NCI-H510A treated with DMSO at 0.1 percent for 48 hours (cell line): ENCODE measurements at places on chromosomes 11 and 22.
A peak's percentile ranks its signal among the peaks of the same experiment; 100 is the strongest.

GRCh38 chr11:14793546-14793945, 98.5 kb downstream of the CYP2R1 start:
- DNase-seq, result no peak

DNA sequence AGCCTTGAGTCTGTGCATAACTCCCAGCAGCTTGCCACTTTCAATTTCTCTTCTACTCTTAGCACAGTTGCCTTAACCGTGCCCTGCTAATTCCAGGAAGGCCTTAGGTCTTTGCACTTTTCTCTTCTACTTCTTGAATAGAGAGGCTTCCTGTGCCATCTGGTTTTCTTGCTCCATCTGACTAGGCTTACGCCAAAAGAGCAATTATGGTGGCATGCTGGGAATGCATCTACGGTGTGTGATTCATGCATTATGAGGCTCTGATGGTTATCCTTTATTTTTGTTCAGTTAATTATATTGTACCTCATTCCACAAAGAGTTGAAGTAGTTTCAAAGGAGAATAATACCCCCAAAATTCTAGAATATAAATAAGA, 29.4 kb downstream of the SIK2 start:
- DNase-seq, result no peak

DNA sequence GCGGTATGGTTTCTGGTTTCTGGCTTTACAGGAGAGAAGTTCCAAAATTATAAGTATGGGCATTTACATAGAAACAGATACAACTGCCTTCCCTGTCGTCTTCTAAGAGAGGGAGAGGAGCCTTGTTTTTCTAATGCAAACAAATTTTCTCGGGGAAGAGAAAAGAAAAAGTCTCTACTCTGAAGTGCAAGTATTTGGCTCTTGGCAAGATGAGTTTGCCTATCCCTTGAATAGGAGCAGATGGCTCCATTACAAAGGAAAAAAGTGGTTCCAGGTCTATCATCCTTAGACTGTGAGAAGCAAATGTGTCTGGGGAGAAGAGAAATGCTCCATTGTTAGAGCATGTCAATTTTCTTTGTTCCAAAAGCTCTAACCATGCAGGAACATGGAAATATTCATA, 455.6 kb downstream of the BUD13 start:
- DNase-seq, result no peak

DNA sequence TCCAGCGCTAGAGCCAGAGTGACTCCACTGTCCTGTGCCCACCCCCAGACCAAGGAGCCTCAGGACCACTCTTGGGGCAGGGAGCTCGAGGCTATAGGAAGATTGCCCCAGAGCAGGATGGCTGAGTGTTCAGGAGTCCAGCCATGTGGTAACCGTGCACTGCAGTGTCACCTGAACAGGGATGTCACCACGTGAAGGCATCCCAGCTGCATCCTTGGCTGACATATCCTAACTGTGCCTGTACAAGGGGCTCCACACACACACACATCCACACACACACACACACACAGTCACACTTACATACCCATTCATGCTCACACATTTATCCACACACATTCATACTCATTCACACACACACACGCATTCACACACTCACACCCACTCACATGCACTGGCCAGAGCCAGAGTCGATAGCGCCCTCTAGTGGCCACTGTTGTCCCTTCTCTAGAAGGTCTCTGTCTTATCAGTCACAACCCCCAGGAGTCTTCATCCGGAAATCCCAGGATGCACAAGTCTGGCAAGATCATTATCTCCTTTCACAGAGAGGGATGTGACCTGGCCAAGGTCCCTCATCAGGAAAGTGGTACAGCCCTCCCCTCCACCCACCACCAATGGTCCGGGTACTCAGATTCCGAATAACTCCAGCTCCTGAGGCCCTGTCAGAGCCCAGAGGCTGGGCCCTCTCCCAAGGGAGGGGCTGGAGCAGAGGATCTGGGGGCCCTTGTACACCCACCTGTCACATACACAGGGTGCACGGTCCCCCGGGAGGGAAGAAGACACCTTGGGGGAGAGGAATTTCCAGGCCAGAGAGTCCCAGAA, 55.1 kb downstream of the IGLL5 start:
- DNase-seq, result peak; percentile 8

GRCh38 chr11:134355656-134356055, 23.9 kb downstream of the GLB1L2 start:
- DNase-seq, result no peak

- no peak for DNase-seq
Observed at GRCh38 chr22:39923696-39924095, 22.8 kb downstream of the GRAP2 start.

DNA sequence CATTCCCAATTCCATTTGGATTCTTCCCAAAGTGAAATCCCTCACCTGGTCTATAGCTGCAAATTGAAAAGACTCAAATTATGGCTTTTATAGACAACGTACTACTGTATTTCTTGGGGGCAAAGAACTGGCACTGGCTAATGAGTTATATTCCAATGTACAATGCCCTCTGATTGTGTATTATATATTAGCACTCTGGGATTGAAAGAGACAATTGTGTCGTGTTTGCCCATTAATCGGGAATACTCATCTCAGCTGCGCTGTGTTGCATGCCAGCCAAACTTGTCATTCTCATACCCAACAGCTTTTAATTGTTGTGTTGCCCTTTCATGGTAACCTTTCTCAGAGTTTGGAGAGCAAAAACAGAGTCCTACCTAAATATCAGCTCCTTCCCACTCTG, 55.0 kb upstream of the ZBTB44 start:
- no peak for DNase-seq

DNA sequence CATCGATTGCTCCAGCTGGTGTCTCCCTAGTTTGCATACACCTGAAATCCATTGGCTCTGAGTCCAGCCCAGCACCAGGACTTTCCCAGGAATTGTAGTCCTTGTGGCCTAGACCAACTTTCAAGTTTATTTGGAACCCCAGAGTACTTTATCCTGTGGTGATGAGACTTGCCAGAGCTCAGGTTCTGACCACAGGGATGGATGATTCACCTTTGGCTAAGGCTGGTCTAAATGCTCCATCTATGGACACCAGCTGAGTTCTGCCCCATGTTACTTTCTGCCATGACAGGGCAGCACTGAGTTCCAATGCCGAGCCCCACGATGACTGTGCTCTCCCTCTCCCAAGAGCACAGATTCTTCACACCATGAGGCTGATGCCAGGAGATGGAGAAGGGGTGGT, 17.3 kb upstream of the INSC start:
- DNase-seq, result no peak

DNA sequence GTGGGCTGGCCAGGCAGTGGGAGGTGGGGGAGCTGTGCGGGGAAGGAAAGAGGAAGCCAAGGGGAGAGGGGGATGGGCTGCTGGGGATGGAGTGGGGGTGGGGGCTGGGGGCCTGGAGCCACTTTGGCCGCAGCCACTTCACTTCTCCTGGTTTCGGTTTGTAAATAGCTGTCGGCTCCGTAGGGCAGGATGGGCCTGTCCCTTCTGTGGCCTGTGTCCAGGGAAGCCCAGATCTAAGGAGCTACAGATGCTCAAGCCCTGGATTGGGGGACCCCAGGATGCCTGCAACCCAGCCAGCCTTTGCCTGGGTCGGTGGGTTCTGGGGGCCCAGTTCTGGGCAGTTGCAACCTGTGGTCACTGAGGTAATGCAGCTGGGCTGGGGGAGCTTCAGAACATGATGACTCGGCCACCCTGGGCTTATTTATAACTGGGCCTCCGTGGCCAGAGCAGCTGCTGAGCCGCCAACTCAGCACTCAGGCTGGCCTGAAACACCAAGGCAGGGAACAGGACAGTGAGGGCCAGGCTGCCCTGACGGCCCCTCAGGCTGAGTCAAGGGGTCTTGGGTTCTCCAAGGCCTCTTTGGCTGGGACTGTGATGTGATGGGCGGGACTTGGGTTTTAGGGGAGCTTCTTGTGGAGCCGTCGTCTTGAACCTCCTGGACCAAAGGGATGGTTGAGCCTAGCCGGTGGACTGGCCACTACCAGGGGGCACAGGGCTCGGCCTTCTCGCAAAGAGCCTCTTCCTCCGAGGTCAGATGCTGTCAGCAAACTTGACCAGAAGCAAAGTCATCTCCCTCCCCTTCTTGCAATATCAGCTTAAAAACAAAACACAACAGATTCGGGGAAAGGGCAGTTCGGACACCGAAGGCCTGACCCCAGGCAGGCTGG, 15.0 kb upstream of the SLC39A13 start:
- DNase-seq, result no peak

DNA sequence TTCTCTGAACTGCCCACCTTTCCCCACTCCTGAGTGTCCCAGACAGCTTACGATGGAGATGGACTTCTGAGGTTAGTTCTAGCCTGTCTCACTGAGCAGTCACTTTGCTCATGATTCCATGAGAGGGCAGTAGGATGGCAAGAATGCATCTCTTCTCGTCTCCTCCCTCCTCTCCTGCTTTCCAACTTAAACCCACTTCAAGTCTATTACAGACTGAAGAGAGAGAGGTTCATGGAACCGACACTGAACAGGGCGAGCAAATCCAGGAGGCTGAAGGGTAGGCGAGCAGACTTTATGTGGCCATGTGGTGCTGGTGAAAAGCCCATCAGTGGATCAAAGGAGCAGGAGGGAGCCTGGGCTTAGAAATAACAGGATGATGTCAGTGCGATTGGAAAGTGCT, 38.6 kb downstream of the CEP164 start:
- no peak for DNase-seq

- no peak for DNase-seq
Observed at GRCh38 chr22:39980596-39980995, 14.2 kb upstream of the FAM83F start.

DNA sequence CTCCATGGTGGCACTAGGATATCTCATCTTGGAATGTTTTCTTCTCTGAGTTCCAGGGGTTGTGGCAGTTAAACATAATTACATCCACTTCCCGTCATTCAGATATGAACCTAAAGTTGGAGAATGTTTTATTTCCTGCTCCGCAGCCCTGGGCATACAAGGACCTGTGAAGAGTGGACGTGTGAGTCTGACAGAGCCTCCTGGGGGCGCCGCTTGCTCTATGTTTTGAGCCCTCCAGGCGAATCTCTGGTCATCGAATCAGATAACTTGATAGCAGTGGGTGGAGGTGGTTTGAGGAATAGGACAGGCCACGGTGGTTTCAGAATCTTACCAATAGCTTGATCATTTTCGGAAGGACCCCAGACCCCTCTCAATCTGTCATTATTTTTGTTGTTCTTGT, 174.2 kb downstream of the NTM start:
- DNase-seq, result no peak

- no peak for DNase-seq
Observed at GRCh38 chr22:49299821-49300231, 527.8 kb downstream of the BRD1 start.

GRCh38 chr11:20070459-20070858, 89.8 kb downstream of the DBX1 start:
- DNase-seq, result peak; percentile 93

DNA sequence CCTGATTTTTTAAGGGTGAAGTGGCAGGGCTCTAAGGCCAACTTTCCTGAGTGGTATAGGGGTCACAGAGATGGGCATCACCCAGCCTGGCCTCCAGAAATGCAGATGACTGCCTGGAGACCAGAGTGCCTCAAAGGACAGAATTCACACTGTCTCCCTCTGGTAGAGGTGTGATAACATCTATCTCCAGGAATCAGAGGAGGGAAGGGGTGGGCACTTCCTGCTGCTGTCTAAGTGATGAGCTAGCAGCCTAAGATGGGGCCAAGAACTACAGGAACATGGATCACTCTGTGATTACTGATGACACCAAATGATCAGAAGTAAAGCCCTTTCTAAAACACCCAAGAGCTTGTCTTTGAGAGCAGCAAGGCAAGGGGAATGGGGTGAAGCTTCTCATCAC, 61.9 kb downstream of the C11orf58 start:
- no peak for DNase-seq

DNA sequence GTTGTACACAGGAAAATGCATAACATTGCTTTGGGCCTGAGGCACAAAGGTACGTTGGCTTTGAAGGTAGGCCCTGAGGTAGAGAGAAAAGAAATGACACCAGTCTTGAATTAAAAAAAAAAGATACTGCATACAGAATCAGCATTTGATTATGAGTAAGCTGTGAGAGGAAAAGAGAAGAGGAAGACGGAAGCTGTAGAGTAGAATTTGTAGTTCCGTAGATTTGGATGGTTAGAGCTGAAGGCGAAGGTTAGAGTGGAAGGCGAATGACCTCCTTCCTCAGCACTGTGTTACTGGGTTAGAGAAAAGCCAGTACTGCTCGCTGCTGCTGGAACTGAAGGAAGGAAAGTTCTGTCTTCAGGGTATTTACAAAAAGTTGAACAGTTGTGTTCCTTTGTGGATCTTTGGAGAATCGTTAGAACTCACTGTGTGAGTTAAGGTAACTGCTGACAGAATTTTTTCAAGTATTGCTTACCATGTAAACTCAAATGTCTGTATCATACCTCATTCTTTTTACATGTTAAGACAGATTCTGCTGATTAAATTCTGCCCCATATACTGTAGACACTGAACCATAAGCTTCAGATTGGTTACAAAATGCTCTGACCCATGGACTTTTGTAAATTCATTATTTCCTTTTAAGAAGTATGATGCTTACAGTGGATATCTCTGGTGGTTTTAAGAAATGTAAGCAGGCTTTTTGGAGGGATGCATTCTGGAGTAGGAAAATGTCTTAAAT, 50.2 kb downstream of the MCAM start:
- no peak for DNase-seq

DNA sequence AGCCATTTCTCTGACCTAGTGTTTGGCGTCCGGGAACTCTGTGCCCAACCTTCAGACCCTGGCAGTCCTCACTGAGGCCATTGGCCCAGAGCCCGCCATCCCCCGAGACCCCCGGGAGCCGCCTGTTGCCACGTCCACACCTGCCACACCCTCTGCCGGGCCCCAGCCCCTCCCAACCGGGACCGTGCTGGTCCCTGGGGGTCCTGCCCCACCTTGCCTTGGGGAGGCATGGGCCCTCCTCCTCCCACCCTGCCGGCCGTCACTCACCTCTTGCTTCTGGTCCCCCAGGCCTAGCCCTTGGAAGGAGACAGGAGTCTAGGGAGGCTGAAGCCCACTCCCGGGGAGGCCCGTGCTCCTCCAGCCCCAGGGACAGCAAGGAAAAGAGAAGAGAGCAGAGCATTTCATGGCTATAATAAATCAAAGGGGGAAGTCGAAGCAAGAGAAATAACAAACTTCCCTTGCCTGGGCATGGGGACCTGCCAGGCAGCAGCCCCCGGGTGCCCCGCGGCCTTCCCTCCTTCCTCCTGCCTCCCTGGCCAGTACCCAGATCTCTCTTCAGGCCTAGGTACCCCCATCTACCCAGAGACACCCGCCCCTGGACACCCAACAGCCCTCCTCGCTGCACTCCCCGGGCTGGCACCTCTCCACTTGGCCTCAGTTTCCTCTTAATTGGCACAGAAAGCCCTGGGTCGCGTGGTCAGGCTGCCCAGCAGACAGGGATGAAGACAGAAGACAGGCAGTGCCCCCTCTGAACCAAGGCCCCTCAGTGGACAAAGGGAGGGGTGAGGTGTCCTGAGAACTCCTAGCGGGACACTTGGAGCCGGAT, 13.0 kb upstream of the SLC39A13 start:
- DNase-seq, result no peak
